ENCODE measurements at places on chromosomes 5 and 9.

DNA sequence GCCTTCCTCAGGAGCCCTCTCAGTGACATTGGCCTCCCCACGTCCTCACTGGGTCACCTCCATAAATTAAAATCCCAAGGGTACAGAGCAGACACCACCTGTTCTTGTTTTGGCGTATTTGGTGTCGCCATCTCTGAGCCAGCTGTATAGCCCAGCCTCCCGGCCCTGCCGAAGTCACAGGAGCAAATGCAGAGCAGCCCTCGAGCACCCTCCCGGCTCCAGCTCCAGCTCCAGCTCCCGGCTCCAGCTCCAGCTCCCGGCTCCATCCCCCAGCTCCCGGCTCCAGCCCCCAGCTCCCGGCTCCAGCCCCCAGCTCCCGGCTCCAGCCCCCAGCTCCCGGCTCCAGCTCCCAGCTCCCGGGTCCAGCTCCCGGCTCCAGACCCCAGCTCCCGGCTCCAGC is 74.3 kb downstream of the ZNF354C start:
- no peak for DNase-seq

- DNase-seq = no peak
Observed at GRCh38 chr5:109833946-109834345, 144.2 kb downstream of the MAN2A1 start.

GRCh38 chr9:72984991-72985390 is 32.1 kb upstream of the ALDH1A1 start:
- no peak for DNase-seq

GRCh38 chr9:119375892-119376291 is 6.7 kb upstream of the BRINP1 start:
- DNase-seq = no peak

GRCh38 chr5:178468196-178468685 is 122.0 kb downstream of the COL23A1 start:
- no peak for DNase-seq

DNA sequence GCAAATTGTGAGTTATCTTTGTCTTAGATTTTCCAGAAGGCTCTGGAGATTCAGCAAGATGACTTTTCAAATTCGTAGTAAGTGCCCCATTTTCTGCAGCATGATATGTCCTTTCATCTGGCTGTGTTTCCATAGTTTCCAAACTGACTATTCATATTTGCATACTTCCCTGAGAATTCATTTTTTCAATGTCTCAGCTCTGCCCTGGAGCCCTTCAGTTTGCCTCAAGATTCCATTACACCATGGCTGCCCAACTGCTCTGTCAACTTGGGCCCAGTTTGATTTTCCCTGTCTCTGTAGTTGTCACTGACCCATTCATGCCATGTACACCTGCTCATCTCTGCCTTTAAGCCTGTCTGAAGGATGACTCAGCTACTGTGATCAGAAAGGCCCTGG is 94.2 kb upstream of the RUSC2 start:
- DNase-seq = no peak

GRCh38 chr5:109399092-109399759 is 10.5 kb downstream of the PJA2 start:
- DNase-seq = no peak

- DNase-seq = no peak
Observed at GRCh38 chr5:78534148-78534904, 114.2 kb downstream of the LHFPL2 start.

- DNase-seq = no peak
Observed at GRCh38 chr5:147190331-147190730, 44.5 kb upstream of the STK32A start.

DNA sequence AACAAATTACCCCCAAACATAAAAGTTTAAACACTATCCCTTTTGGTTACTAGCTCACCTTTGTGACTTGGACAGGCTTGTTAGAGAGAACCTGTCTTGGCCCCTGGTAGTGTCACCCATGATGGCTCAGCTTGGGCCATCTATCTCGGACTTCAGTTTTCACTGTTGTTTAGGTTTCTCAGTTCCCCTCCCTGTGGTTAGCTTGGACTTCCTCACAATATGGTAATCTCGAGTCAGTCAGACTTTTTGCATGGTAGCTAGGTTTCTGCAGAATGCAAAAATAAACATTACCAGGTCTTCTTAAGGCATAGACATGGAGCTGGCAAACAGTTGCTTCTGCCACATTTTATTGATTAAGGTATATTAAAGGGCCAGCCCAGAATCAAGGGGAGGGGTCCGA is 324.3 kb upstream of the RORB start:
- no peak for DNase-seq

GRCh38 chr5:151008906-151009305 is 11.5 kb upstream of the GPX3 start:
- DNase-seq = no peak

DNA sequence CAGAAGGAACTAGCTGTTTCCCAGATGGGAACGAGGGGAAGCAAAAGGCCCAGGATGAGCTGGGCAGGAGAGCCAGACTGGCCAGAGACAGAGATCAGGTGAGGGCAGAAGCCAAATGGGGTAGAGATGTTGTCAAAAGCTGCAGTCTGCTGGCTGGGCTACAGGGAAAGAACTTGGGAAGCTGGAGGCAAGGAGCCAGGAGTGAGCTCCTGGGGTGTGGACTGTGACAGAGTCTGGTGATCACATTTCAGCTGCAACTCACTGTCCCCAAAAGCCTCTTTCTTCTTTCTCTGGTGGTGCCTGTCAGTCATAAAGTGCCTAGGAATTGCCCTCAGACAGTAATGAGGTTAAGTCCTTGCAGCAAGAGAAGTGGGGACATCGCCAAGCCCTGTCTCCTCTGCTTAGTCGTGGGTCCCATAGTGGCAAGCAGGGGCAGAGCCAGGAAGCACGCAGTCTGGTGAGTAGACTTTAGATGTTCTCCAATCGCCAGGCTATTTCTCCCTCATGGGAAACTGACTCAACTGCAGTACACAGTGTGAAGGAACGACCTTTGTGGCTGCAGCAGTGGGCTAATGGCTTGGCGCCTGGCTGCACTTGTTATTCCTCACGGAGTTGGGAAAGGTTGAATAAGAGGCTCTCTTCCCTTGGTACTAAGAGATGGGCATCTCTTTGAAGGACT is 2.5 kb upstream of the FSD1L start:
- DNase-seq = no peak

GRCh38 chr5:113692466-113692865 is 179.0 kb downstream of the YTHDC2 start:
- no peak for DNase-seq

DNA sequence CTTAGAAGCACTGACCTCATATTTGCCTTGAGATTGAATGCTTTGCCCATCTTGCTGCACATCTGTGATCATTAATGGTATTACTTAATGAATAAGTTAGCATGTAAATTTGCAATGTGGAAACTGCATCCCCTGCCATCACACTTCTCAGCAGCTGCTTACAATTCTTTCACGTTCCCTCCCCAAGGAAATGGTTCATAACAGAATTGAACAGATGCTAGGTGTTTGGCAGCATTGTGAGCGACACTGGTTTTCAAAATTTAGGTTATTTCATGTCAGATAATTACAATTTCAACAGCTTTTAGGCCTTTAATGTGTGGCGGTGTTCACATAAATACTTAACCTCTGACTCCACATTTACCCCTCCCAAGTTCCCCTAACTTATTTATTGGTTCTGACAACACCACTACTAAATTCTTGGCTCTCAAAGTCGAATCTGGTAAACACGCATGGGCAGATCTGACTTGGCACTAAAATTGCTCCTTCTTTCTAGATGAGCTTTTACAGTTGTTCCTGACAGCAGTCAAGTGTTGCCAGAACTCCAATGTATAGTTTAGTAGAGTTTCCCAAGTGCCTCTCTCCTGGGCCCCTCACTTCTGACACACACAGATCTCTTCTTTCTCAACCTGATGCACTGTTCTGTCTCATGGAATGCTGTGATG is 46.8 kb downstream of the SLC1A3 start:
- DNase-seq = no peak

GRCh38 chr9:87250205-87250604 is 247.5 kb upstream of the DAPK1 start:
- no peak for DNase-seq

GRCh38 chr9:15430920-15431844 is 8.5 kb downstream of the SNAPC3 start:
- no peak for DNase-seq

DNA sequence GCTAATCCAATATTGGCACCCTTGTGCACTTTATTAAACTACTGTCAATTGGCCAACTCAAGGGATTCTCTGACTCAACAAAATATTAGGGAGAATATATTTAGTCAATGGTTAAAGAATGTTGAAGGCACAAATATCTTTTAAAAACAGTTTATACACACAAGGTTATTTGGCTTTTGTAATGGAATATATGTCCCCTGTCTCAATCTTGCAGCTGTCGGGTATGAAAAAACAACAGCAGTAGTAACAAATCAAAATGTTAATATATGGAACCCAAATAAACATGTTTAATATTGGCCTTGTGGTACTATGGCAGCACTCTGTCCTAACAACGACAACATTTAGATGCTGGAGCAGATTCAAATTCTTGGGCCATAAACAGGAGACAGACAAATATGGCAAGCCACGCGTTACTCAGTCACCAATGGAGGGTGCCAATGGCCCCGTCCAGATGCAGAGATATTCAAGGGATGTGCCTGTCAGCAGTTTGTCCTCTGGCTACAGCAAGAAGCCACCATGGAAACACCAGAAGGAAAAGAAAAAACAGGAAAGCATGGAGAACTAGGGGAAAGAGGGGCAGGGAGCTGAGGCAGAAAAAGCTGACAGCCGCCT is 342.0 kb downstream of the NDUFS4 start:
- no peak for DNase-seq

GRCh38 chr5:95070866-95071265 is 214.0 kb downstream of the MCTP1 start:
- no peak for DNase-seq

DNA sequence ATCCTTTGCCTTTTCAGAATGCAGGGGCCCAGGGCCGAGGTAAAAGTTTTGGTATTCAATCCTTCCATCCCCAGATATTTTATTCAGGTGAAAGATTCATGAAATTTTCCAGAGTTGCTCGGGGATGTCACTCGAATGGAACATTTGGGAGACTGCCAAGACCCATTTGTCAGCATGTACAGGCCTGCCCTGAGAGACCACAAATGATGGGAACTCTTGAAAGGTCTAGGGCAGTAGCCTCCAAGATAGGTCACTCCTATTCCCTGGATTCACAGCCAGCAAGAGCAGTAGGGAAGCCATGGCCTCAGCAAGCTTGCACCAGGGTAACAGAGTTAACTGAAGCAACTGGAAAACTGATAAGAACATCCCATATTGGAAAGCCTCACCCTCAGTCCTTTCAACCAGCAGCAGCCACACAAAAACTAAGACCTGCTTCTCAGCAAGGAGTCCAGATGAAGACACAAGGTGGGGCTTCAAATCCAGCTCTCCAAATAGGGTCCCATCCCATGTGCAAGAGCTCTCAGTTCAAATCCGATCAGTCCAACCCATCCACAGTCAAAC is 12.5 kb downstream of the CARD6 start:
- no peak for DNase-seq

GRCh38 chr9:94726495-94727191 is at the start of gene AOPEP:
TSS of gene AOPEP (plus strand) at chr9:94726699. CDS start at chr9:94759784, 33,085 bp downstream.
- DNase-seq = peak; percentile 99

- DNase-seq = no peak
Observed at GRCh38 chr5:144134194-144134826, 36.1 kb downstream of the YIPF5 start.

GRCh38 chr5:117863586-117864296 is 1124.6 kb downstream of the DTWD2 start:
- DNase-seq = no peak

DNA sequence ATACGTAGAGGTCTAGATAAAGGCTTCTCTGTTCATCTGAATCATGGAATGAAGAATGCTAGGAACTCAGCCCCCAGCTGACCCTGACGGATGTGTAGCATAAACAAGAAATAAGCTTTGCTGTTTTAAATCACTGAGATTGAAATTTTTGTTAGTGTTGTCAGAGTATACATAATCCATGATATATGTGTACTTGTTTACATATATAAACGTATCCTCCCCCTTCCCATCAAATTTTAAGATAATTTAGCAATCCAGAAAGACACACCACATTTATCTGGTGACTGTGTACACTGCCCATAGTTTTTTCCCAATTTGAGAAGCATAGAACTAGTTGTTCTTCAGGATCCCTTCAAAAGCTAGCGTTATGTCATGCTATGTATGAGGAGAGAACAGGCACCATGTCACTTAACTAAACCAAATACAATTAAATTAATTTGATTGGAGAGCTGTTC is 80.8 kb upstream of the OSMR start:
- no peak for DNase-seq

DNA sequence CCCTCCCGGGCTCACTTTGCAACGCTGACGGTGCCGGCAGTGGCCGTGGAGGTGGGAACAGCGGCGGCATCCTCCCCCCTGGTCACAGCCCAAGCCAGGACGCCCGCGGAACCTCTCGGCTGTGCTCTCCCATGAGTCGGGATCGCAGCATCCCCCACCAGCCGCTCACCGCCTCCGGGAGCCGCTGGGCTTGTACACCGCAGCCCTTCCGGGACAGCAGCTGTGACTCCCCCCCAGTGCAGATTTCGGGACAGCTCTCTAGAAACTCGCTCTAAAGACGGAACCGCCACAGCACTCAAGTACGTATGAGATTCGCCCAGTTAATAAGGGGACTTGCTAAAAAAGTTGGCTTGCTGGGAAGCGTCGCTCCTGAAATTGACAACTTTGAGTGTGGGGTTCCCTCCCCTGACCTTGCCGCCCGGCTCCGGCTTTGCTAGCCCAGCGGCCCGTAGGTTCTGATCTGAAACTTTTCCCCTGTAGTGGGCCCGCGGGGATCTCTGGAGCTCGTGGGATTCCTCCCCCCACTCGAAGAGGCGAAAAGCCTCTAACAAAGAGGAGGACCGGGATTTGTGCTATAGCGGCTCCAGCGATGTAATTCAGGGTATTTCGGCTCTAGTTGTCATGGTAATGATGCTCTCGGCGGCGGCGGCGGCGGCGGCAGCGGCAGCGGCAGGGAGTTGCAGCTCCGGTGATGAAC is 572 bp downstream of the NR4A3 start:
- no peak for DNase-seq

DNA sequence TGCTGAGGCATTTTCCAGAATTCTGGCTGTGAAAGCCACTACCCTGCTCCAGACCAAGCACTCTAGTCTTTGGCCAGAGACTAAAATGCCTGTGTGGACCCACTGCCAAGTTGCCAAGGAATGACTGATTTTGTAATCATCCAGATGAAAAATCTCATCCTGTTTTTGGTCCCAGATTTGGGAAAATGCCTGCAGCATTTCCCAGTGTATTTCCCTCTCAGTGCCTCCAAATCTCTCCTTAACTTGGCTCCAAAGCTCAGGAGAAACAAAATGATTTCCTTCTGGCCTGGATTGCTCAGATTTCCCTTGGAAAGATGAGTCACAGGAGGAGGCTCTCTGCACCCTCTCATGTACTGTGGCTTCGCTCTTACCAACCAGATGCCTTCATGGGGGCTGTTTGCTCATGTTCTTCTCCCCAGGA is 335.2 kb upstream of the TARS1 start:
- DNase-seq = no peak

GRCh38 chr5:74664551-74664950 is 20.5 kb upstream of the HEXB start:
- no peak for DNase-seq

Measured in stimulated activated CD4-positive, alpha-beta T cell treated with anti-CD3 and anti-CD28 coated beads, TNF-alpha, amount 100 ng/mL, for 1 hour (primary cell).